ENCODE measurements at places on chromosomes 5 and 9.
A peak's percentile ranks its signal among the peaks of the same experiment; 100 is the strongest.

DNA sequence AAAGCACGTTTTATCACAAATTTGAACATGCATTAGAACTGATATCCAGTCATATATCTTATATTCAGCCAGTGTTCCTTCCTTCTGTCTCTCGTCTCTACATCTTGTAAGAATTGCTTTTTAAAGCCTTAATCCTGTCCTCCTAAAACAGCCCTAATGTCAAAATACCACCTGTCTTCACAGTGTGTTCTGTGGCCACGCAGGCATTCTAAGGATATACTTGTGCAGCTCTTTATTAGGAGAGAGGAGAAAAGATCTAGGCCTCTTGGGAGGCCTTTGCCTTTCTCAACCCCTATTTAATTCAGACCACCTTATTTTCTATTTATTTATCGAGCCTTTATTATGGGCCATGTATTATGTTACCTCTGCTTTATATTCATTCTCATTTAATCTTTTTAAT, 78.3 kb downstream of the MAN2A1 start:
- peaks cover 29% of the 10 kb centered on the region for H3K36me3 ChIP-seq
- H3K27me3 ChIP-seq = no peaks in the 10 kb centered on the region
- no peak overlapping the region for H3K4me3 ChIP-seq
- DNase-seq = no peak

DNA sequence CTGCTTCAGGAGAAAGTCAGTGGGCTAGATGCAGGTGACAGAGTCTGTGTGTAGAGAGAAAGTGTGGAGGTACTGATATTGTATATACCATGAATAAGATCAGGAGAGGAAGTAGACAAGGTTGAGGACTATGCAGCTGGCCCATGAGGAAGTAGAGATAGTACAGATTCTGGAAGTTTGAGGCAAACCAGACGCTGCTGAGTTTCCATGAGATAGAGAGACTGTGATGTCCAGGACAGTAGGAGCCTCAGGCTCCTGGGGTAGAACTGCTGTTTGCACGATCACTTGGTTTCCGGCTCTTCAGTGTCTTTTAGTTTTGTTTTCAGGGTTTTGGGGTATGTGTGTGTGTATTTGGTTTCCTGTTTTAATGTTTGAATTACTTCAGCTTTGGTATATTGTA, 13.6 kb downstream of the OTULINL start:
- H3K27me3 ChIP-seq = no peaks in the 10 kb centered on the region
- H3K27ac ChIP-seq = peak overlapping the region; percentile 61
- peaks cover 20% of the 10 kb centered on the region for H3K4me1 ChIP-seq
- H3K36me3 ChIP-seq = no peaks in the 10 kb centered on the region
- DNase-seq = no peak

GRCh38 chr5:38846379-38847011, 683 bp downstream of the OSMR start:
- H3K4me1 ChIP-seq = peaks cover 4% of the 10 kb centered on the region
- no peak overlapping the region for H3K27ac ChIP-seq
- peaks cover 18% of the 10 kb centered on the region for H3K27me3 ChIP-seq
- no peak overlapping the region for H3K4me3 ChIP-seq

DNA sequence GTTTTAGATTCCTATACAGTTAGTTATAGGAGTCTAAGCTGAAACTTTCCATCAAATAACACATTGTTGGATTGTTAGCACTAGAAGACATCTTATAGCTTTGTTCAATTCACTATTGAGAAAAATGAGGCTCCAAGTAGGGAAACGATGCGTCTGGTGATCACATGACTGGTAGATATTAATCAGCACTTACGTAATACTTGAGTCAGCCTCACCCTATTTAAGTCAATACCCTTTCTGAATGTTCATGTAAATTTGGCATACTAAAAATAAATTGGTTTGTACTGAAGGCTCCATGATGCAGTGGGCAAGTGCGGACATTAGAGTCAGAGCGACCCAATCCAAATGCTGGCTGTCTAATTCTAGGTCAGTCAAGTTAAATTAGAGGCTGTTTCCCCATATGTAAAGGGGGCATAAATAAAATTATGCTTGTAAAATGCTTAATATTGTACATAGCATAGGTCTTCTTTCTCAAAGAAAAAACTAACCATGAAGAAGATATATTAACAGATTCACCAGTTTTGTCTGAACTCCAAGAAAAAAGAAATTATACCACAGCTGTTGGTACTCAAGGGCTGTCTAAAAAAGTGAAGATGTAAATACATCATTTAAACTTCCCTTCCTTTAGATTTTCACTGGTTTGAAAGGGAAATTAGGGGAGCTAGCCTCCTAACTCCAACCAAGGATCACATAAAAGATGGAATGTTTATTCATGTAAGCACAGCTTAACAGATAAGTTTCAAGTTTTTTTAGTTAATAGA, 406.6 kb upstream of the TLE4 start:
- no peak overlapping the region for H3K27ac ChIP-seq
- H3K4me1 ChIP-seq = no peaks in the 10 kb centered on the region
- H3K27me3 ChIP-seq = no peaks in the 10 kb centered on the region

DNA sequence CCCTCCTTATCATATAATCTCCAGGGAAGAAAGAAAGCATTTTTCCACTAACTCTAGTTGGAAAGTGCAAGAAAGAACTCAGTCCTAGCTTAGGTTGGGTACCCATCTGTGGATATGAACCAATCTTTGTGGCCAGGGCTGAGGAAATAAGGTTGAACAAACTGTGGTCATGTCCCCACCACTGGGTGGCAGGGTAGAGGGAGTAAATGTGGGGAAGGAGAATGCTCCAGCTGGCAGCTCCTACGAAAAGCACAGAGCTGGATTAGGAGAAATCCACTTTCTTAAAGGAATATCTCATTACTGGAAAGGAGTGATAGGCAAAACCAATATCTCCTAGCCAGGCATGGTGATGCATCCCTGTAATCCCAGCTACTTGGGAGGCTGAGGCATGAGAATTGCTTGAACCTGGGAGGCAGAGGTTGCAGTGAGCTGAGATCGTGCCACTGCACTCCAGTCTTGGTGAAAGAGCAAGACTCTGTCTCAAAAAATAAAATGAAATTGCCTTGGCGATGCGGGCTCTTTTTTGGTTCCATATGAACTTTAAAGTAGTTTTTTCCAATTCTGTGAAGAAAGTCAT, 175.1 kb downstream of the CCDC192 start:
- no peak for DNase-seq
- H3K4me1 ChIP-seq = no peaks in the 10 kb centered on the region
- H3K27ac ChIP-seq = no peak overlapping the region
- H3K4me3 ChIP-seq = no peak overlapping the region
- H3K36me3 ChIP-seq = no peaks in the 10 kb centered on the region

- H3K4me3 ChIP-seq = no peak overlapping the region
- no peaks in the 10 kb centered on the region for H3K4me1 ChIP-seq
- no peak overlapping the region for H3K27ac ChIP-seq
- no peaks in the 10 kb centered on the region for H3K27me3 ChIP-seq
These were observed 663 bp upstream of the ZNF366 start for GRCh38 chr5:72507907-72508238.

DNA sequence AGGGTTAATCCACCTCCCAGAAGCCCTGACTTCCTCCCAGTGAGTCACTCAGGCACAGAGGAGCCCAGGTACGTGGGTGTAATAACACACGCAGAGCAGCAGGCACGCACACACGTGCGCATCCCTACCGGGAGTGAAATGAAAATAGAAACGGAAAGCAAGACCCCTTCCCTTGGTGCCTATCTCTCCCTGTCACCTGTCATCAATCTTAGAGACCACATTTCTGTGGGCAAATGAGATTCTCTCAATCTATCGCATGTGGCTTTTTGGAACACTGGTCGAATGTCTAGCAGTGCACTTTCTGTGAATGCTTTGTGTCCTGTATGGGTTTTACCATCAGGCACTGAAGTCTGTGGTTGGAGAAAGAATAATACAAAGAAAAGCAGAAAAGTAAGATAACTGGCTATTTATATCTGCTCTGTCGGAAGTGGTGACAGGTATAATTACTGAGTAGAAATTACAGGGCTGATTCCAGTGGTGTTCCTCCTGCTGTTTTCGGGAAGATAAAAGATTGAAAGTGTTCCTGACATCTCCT, 137.7 kb upstream of the GRIA1 start:
- no peaks in the 10 kb centered on the region for H3K36me3 ChIP-seq
- H3K27ac ChIP-seq = no peak overlapping the region
- no peak overlapping the region for H3K4me3 ChIP-seq
- no peak for DNase-seq
- H3K27me3 ChIP-seq = no peaks in the 10 kb centered on the region
- no peaks in the 10 kb centered on the region for H3K4me1 ChIP-seq

DNA sequence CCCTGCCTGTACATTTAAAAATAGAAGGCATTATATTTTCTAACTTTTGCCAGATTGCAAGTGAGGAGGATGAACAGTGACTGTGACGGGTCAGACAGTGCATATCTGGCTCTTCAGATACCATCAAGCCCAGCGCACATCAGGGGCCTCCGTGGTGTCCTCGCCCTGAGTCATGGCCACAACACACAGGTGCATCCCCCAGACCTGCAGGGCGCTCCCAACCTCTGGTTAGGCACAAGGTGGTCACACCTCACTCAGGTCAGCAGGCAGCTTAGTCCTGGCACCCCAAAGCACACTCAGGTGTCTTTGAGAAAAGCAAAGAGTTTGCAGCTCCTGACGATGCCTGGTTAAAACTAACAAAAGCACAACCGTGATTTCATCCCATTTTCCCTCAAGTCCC, 28.6 kb downstream of the IRX2 start:
- no peaks in the 10 kb centered on the region for H3K27me3 ChIP-seq
- H3K27ac ChIP-seq = no peak overlapping the region
- H3K4me1 ChIP-seq = no peaks in the 10 kb centered on the region
- no peaks in the 10 kb centered on the region for H3K36me3 ChIP-seq

GRCh38 chr9:101463397-101463796, 27.8 kb upstream of the ALDOB start:
- H3K4me1 ChIP-seq = no peaks in the 10 kb centered on the region
- H3K4me3 ChIP-seq = no peak overlapping the region
- H3K36me3 ChIP-seq = no peaks in the 10 kb centered on the region
- peaks cover 8% of the 10 kb centered on the region for H3K27me3 ChIP-seq
- H3K27ac ChIP-seq = no peak overlapping the region
- DNase-seq = no peak

DNA sequence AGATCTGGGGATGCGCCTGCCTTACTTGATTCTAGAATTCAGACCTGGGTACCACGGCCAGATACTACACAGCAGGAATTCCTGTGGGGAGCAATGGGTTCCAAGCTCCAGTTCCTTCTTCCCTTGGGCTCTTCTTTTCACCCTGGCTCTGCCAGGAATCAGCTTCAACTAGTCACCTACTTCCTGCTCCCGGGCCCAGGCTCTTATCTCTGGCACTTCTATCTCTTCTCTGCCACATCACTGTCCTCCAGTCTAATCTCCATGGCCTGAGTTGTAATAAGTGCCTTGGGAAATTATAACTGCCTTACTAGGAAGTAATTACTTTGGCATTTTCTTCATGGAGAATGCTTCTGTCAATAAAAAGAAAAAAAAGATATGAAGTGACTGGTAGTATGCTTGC, 26.2 kb upstream of the SERINC5 start:
- no peaks in the 10 kb centered on the region for H3K36me3 ChIP-seq
- DNase-seq = no peak
- H3K27me3 ChIP-seq = no peaks in the 10 kb centered on the region
- no peak overlapping the region for H3K4me3 ChIP-seq
- no peaks in the 10 kb centered on the region for H3K4me1 ChIP-seq

DNA sequence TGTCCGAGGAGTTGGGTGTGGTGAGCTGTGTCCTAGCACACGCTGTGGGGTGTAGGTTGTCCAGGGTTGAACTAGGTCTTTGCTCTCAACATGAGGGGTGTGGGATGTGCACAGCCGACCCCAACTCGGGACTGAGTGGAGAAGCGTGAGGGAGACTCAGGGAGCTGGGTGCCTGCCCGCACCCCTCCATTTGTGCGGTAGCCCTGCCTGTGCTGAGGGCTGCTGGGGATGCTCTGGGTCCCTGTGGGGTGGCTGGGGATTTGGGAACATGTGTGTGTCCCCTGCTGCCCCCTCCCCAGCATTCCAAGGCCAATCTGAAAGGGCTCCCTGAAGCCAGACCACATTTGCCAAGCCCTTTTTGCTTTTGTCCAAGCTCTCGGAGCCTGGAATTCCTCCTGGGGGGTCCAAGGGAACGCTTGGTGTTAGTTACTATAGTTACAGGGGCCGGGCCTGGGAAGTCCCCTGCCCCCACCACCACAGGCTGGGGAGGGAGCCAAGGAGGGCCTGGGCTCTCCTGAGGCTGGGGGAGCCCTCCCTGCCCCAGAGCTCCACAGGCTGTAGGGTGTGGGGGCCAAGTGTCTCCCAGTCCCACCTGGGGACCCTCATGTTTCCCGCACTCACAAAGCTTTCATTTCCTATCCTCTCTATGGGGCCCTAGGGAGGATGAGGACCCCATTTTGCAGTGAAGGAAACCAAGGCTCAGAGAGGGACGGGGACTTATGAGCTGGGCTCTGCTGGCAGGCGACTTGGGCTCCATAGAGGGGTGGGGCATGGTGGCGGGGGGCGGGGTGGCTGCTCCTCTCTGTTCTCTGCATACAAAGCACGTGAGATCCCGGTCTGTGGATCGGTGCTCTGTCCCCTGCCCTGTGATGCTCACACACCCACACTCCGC, 1.1 kb downstream of the CRB2 start:
- DNase-seq = no peak
- no peaks in the 10 kb centered on the region for H3K27me3 ChIP-seq
- no peaks in the 10 kb centered on the region for H3K36me3 ChIP-seq
- H3K4me3 ChIP-seq = no peak overlapping the region

All from effector memory CD4-positive, alpha-beta T cell (primary cell).